Amygdala (tissue), 56 donors: ENCODE measurements at places on chromosomes 4 and X.
A peak's percentile ranks its signal among the peaks of the same experiment; 100 is the strongest.

DNA sequence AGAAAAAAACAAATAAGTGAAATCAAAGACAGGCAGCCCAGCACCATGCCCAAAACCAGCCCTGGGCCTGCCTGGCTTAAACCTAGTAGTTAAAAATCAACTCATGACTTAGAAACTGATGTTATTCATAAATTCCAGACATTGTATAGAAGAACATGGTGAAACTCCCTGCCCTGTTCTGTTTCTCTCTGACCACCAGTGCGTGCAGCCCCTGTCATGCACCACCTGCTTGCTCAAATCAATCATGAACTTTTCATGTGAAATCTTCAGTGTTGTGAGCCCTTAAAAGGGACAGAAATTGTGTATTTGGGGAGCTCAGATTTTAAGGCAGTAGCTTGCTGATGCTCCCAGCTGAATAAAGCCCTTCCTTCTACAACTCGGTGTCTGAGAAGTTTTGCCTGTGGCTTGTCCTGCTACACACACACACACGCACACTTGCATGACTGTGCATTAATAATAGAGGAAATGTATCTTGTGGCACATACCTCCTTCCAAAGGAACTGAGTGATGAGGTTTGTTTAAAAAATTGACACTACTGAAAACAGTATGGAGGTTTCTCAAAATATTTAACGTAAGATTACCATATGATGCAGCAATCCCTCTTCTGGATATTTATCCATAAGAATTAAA lies 39.2 kb upstream of the UGT2B7 start:
- no peak for DNase-seq

DNA sequence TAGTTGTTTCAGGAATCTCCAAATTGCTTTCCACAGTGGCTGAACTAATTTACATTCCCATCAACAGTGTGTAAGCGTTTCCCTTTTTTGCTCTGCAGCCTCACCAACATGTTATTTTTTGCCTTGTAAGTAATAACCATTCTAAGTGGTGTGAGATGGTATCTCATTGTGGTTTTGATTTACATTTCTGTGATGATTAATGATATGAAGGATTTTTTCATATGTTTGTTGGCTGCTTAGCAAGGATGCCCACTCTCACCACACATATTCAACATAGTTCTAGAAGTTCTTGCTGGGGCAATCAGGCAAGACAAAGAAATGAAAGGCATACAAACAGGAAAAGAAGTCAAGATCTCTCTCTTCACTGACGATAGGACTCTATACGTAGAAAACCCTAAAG lies 472.4 kb downstream of the ZNF674 start:
- DNase-seq: no peak

- DNase-seq: no peak
Measured at GRCh38 chr4:109691411-109691920, 11.8 kb downstream of the CASP6 start.

- no peak for DNase-seq
Measured at GRCh38 chr4:19010761-19011160, 989.2 kb upstream of the LCORL start.

GRCh38 chr4:184154199-184154598 lies 63.5 kb downstream of the ENPP6 start:
- DNase-seq: no peak

GRCh38 chr4:147739239-147739823 lies 7.4 kb downstream of the ARHGAP10 start:
- DNase-seq: no peak

GRCh38 chr4:121148621-121149020 lies 15.5 kb downstream of the TNIP3 start:
- DNase-seq: no peak

GRCh38 chr4:102311912-102312311 lies 33.4 kb downstream of the SLC39A8 start:
- DNase-seq: no peak

- DNase-seq: no peak
Measured at GRCh38 chrX:21493226-21493830, 119.1 kb downstream of the CNKSR2 start.

- DNase-seq: no peak
Measured at GRCh38 chr4:169658975-169659715, 38.8 kb downstream of the CLCN3 start.

DNA sequence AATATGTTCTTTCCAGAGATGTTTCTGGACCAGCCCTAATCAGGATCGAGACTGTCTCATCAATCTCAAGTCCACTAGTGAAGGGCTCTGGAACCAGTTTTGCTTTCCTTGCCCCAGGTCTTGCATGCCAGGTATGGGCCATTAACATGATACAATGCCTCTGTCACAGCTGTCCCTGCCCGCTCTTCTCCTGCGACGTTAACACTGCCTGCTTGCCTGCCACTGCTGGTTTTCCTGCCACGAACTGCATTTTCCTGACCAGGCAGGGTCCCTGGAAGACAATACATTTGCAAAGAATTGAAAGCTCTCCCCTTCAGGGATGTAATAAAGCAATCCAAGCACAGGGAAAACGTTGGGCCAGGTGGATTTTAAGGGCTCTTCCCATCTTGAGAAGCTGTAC lies 200.3 kb downstream of the MID1 start:
- DNase-seq: no peak

- DNase-seq: no peak
Measured at GRCh38 chr4:132328761-132329160, 820.3 kb upstream of the PCDH10 start.

DNA sequence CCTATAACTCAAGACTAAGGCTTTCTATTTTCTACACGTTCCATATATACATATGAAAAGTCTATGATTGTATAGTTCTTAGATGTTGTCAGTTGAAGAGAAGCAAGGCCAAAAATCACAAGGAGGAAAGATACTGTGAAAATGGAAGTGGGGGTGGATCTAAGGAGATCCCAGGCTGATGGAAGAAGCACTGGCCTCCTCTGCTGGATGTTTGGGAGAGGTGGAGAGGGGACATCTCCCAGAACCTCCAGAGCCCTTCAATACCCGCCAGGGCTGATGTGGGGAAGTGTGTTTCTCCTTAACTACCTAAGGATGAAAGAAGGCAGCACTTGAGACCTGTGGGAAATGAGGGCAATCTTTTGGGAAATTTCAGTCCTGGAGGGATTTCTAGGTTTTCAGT lies 67.4 kb downstream of the RASGEF1B start:
- DNase-seq: no peak

- DNase-seq: peak; percentile 15
Measured at GRCh38 chr4:85370400-85371032, 104.4 kb upstream of the ARHGAP24 start.

DNA sequence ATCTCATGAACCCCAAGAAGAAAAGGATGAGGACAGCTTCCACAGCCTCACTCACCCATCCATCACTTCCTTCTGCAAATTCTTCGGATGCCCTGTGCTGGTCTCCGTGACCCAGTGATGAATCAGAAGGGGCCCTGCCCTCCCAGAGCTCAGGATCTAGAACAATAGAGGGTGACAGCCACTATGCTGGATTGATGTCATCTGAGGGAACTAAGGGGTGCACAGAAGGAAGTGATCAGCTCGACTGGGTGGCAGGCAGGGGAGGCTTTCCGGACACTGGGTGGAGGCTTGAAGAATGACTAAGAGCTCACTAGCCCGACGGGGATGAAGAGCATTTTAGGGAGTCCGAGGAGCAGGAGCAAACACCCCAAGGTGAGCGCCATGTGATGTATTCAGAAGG lies 1.4 kb upstream of the ZNF185 start:
- DNase-seq: no peak

DNA sequence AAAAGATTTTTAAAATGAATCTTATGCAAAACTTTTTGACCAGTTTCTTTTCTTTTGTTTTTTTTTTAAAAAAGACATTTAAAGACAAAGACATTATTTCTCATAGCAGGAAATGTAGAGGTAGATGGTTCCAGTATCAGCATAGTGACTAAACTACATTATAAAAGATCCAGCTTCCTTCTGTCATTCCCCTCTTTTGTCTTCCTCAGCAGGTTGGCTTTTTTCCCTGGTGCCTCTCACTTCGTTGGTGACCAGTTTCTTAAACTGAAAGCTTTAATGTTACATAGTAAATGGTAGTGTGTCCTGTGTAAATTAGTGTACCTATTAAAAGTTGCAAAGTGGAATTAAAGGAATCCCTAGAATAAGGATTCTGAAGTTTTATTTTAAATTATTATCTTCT lies 36.1 kb downstream of the DCK start:
- no peak for DNase-seq
